ENCODE measurements at places on chromosomes 4 and X. TPM values are rescaled to one million over a fixed set of nuclear protein-coding genes. Genes with fewer than 3 reads are reported as not detected.

Gene POU4F2
- total RNA-seq = not detected

Gene FAM114A1
- 237 TPM for total RNA-seq

Gene PDS5A
- total RNA-seq = 51.6 TPM

Gene KLB
- total RNA-seq = not detected

Gene OPRPN
- not detected for total RNA-seq

Gene RAI2
- total RNA-seq = not detected
